ENCODE measurements at places on chromosomes 3 and 15. TPM values are rescaled to one million over a fixed set of nuclear protein-coding genes. Genes with fewer than 3 reads are reported as not detected.

MRPS22 gene
- 41.8 TPM for total RNA-seq

ZNF385D gene
- not detected for total RNA-seq

- DNase-seq: no peak
Observed at GRCh38 chr15:79065706-79066376, 24.7 kb downstream of the RASGRF1 start.

GRCh38 chr3:122948408-122948807 is 79.2 kb downstream of the SEMA5B start:
- DNase-seq: no peak

DNA sequence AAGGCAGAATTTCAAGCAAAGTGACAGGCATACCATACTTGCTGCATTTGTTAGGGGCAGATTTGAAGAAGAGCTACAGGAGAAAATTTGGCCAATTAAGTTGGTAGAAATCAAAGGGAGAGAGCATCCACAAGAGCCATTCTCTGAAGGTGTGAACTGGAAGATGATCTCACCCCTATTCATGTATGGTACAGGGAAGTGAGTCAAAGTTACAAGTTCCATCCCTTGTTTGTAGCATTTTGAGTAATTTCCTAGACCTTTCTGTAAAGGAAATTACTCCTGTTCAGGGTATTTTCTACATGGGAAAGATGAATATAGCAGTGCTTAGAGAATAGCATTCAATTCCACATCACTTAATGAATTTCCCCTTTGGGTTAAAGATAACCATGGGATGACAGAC is 28.4 kb downstream of the TTC14 start:
- no peak for DNase-seq

TTC21A gene
- total RNA-seq: 3.8 TPM

DNA sequence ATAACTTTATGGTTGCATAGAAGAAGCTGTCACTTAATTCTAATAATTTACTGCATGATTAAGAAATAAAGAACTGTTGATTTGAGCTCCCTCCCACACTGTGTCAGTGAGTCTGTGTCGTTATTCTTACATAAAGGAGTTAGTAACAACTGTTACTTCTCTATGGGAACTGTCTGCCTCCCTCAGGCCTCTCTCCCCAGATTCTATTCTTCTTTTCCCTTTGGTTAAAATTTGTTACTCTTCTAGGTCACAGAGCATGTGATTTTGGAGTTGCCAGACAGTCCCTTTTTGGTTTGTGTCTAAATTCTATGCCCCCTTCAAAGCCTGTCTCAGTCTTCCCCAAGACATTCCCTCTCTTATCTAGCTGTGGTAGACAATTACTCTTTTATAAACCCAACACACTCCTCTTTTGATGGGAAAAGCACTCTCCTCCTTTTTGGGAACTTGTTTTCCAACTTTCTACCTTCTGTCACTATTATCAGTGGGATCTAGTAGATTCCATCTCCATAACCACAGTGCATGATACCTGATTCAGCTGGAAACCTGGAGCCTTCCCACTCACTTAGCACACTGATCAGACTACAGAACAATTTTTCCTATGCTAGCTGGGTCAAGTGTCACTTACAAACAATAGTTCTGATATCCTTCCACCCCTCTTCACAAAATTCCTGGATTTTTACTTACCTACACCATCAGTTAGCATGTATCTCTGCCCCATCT is 422.1 kb upstream of the TGFBR2 start:
- no peak for DNase-seq

DNA sequence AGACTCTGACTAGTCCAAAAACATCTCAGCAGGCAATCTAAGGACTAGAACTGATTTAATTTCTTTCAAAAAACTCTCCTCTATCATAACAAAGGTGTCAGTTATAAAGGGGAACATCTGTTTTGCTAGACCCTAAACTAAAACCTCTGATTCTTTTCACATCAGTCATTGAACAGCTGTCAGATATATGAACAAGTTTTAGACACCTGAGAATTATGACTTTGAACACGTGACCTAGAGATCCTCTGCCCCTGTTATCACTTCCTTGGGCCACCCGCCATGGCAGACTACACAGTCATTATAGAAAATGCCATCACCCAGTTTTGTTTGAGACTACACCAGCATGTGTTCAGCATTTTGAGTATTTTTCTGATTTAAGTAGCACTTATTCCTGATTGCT is 282.3 kb upstream of the TBL1XR1 start:
- DNase-seq: no peak

CCRL2 gene
- total RNA-seq: 5.3 TPM

GRCh38 chr3:138768125-138768524 is 66.6 kb downstream of the PIK3CB start:
- DNase-seq: no peak

- DNase-seq: no peak
Observed at GRCh38 chr3:134768837-134769236, 26.2 kb upstream of the EPHB1 start.

DNA sequence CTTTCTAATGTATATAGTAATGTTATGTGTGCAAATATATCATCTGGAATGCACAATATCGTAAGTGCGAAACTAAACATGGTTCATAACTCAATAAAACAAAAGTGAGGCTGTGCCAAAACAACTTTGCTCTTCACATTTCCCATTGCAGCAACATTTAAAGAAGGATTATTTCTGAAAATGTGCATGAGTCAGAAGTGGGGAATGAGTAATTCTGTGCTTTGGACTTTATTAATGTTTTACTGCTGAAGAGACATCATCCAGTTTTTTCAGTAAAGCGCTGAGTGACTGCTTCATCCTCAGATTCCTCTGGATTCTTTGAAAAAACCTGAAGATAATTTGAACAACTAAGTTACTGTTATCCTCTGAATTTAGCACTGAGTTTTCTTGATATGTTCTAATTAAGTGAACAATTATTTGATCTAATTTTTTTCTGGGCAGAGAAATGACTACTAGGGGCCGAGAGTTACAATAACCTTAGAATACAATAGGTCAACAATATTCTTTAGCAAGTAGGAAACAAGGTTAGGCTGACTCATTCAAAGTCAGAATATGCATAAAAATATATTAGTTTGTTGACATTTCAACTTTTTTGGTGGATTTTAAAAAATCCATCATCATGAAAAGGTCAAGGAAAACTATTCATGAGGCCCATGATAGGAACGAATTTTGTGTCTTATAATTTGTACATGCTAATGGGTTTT is 20.0 kb upstream of the PLCL2 start:
- DNase-seq: no peak

- DNase-seq: no peak
Observed at GRCh38 chr3:162295323-162295983, 798.8 kb downstream of the OTOL1 start.

DNA sequence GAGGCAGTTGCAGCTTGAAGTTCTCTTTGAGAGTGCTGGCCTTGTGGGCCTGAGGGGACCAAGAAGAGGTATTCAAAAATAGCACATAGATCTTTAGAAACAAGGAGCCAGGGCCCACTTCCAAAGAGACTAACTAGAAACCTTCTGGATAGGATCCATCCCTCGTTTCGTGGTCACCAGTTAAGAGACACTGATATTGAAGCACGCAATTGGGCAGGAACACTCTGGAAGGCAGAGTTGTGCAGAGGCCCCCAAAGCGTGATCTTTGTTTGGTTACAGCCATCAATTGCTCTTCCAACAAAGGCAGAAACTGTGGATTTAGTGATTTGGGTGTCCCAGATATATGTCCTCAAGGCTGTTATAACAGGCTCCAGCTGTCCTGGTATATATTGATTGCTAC is 46.7 kb upstream of the ACAN start:
- DNase-seq: no peak

MNS1 gene
- 0.23 TPM for total RNA-seq

DNA sequence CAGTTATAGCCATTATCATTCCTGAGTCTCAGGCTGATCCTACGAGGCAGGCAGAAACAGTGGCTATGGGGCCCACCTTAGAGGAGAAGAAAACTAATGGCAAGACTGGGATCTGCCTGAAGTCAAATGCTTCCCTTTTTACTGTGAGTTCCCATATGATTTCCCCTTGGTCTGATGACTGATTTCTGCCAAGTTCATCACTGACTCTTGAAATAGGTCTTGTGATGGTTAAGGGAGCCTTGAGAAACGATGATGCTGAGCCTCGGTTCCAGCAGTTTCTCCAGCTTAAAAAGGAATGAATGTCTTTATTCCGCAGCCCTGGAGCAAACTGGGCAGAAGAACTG is 29.4 kb upstream of the LDHAL6B start:
- DNase-seq: no peak

ALG1L2 gene
- 0.96 TPM for total RNA-seq

DNA sequence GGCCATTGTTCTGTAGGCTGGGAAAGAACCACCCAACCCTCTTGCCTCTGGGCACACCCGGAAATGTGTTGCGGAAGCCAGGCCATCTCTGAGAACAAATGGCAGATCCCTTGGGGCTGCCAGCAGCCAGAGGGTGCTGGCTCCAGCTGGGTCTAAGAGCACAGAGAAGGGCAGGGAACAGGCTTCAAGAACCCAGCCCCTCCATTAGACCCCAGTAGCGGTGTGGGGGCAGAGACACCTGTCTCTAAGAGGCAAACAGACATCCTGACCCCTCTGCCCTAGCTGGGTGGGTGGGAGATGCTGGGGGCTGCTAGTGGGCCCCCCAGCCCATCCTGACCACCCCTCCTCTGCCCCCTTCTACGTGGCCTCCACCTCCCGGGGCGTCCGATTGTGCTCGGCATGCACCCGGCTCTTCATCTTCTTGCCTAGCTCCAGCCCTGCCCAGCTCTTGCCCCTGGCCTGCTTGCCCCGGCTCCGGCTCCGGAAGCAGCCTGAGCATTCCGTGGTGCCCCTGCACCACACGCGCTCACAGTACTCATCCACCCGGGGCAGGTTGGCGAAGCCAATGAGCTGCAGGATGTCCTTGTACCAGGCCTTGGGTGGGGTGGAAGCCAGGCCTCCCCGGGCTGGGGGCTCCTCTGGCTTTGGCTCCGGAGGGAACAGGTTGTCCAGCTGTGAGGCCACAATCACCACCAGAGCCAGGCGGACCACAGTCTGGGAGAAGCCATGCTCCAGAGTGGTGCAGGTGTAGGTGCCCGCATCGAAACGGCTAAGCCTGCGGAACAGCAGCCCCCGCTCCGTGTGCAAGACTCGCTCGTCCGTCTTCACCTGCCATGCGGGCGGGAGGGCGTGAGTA is 9.4 kb downstream of the SEMA3G start:
- DNase-seq: no peak

- DNase-seq: no peak
Observed at GRCh38 chr3:178966299-178967176, 105.1 kb downstream of the ZMAT3 start.

- no peak for DNase-seq
Observed at GRCh38 chr3:66567077-66567476, 66.3 kb upstream of the LRIG1 start.

POLQ gene
- 29.0 TPM for total RNA-seq

ZMYND10 gene
- 3.6 TPM for total RNA-seq

DNA sequence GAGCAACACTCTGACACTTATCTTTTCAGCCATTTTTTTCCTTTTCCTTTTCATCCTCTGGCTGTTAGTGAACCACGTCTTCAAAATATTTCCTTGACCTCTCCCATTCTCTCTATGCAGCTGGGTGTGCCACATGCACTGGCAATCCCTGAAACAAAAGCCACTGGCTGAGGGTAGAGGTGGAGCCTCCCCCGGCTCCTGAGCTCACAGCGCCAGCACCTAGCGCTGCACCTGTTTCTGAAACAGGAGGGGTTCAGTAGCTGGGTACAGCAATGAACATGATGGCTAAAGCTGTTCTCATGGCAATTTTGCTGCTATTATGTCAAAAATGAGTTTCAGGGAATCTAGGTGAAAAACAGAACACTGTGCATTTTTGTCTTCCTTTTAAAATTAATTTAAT is 314.7 kb upstream of the ATP10A start:
- DNase-seq: no peak

SLC6A1 gene
- not detected for total RNA-seq

ENTPD3 gene
- total RNA-seq: not detected

- no peak for DNase-seq
Observed at GRCh38 chr3:65406470-65406869, 632.2 kb downstream of the MAGI1 start.

CCDC54 gene
- not detected for total RNA-seq

SST gene
- not detected for total RNA-seq

ITIH1 gene
- total RNA-seq: not detected

DNA sequence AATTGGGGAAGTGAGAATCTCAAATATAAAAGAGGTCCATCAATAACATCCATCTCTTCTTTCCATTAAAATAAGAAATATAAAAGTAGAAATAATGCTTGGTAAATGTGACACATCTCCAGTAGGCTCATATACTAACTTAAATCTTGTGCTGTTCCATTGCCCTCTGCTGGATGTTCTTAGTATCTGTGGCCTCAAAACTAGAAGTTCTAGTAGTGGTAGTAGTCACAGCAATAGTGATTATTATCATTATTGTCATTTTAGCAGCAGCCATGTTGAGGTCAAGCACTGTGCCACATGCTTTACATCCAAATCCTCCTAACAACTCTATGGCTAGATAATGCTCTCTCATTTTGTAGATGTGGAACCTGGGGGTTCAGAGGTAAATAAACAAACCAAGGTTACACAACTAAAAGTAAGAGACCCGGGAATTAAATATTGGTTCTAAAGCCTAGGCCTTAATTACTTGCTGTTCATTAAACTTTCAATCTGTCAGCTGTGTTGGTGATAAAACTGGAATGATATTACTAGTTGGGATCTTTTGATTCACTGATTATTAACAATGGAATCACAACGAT is 20.2 kb upstream of the BTLA start:
- DNase-seq: peak; percentile 68

CHRNB4 gene
- total RNA-seq: not detected

EXOSC7 gene
- total RNA-seq: 35.8 TPM

COL6A5 gene
- total RNA-seq: not detected

DNA sequence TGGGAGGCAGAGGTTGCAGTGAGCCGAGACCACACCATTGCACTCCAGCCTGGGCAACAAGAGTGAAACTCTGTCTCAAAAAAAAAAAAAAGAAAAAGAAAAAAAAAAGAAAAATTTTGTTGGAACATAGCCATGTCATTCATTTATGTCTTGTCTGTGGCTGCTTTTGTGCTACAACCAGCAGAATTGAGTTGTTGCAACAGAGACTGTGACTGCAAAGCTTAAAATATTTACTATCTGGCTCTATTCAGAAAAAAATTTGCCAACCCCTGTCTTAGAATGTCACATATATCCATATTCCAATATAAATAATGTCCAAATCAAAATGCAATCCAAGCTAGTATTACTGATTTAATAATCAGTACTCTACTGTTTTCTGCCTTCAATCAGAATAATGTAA is 25.1 kb downstream of the CD80 start:
- no peak for DNase-seq

DNA sequence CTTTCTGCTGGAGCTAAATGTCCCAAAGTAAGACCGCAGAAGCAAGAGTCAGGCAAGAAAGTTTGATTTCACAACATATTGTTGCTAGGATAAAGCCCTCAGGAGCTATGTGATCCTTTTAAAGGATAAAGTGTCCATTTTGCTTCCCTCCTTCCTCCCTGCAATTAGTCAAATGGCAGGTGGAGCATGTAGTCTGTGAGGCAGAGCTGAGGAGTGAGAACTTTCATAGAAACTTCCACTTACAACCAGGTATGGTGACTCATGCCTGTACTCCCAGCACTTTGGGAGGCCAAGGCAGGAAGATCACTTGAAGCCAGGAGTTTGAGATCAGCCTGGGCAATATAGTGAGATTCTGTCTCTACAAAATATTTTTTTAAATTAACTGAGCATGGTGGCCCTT is 25.2 kb upstream of the RHCG start:
- DNase-seq: no peak

ARNT2 gene
- total RNA-seq: not detected

GRCh38 chr15:78021761-78022160 is 55.8 kb downstream of the TBC1D2B start:
- no peak for DNase-seq

All from activated CD4-positive, alpha-beta T cell treated with anti-CD3 and anti-CD28 coated beads, Interleukin-2, amount 10 ng/mL, durations not matched to agents 7 days and 5 days (primary cell).